Thoracic aorta (tissue), 2 donors: ENCODE measurements at places on chromosomes 13 and 19. TPM values are rescaled to one million over a fixed set of nuclear protein-coding genes. Genes with fewer than 3 reads are reported as not detected.

XAB2 gene
- total RNA-seq = 34.1 TPM

SIN3B gene
- total RNA-seq = 57.9 TPM

PSG11 gene
- not detected for total RNA-seq

FLT1 gene
- 44.6 TPM for total RNA-seq

NUMBL gene
- 133 TPM for total RNA-seq

PDE4C gene
- total RNA-seq = 0.41 TPM

CLEC4M gene
- not detected for total RNA-seq

DENND1C gene
- 2.7 TPM for total RNA-seq

KLF5 gene
- 2.6 TPM for total RNA-seq

GRIK5 gene
- total RNA-seq = 24.8 TPM

ZSWIM9 gene
- total RNA-seq = 4.4 TPM

ZNF534 gene
- total RNA-seq = 0.49 TPM

CEACAM4 gene
- not detected for total RNA-seq

IGFL2 gene
- 0.54 TPM for total RNA-seq

ATP4B gene
- 0.85 TPM for total RNA-seq

WDR87 gene
- not detected for total RNA-seq

HCN2 gene
- total RNA-seq = not detected

PDX1 gene
- 0.28 TPM for total RNA-seq

B3GLCT gene
- 9.3 TPM for total RNA-seq

CGB7 gene
- not detected for total RNA-seq

ADGRE1 gene
- total RNA-seq = 0.42 TPM

KIR3DL1 gene
- total RNA-seq = not detected

F2RL3 gene
- total RNA-seq = 5.4 TPM

TEX29 gene
- total RNA-seq = not detected

KLK12 gene
- not detected for total RNA-seq

ZNF878 gene
- total RNA-seq = not detected

DMKN gene
- total RNA-seq = 53.7 TPM

RASA3 gene
- total RNA-seq = 38.9 TPM

BEST2 gene
- not detected for total RNA-seq

ZNF880 gene
- total RNA-seq = 14.6 TPM

IGSF23 gene
- total RNA-seq = not detected

VSTM1 gene
- total RNA-seq = not detected

STX10 gene
- total RNA-seq = 83.4 TPM

CYP2A7 gene
- not detected for total RNA-seq

CCDC194 gene
- total RNA-seq = not detected

KLK11 gene
- not detected for total RNA-seq

AZU1 gene
- total RNA-seq = not detected

ZNF730 gene
- total RNA-seq = not detected

UPK1A gene
- not detected for total RNA-seq

FFAR3 gene
- total RNA-seq = not detected

GFY gene
- not detected for total RNA-seq

PIBF1 gene
- 18.3 TPM for total RNA-seq

PBX4 gene
- not detected for total RNA-seq

PTGIR gene
- 106 TPM for total RNA-seq

CPB2 gene
- total RNA-seq = not detected

PTGER1 gene
- not detected for total RNA-seq
